ENCODE measurements at places on chromosomes 4 and X.

- DNase-seq = no peak
Observed at GRCh38 chrX:29746326-29746725, 469.0 kb upstream of the MAGEB2 start.

DNA sequence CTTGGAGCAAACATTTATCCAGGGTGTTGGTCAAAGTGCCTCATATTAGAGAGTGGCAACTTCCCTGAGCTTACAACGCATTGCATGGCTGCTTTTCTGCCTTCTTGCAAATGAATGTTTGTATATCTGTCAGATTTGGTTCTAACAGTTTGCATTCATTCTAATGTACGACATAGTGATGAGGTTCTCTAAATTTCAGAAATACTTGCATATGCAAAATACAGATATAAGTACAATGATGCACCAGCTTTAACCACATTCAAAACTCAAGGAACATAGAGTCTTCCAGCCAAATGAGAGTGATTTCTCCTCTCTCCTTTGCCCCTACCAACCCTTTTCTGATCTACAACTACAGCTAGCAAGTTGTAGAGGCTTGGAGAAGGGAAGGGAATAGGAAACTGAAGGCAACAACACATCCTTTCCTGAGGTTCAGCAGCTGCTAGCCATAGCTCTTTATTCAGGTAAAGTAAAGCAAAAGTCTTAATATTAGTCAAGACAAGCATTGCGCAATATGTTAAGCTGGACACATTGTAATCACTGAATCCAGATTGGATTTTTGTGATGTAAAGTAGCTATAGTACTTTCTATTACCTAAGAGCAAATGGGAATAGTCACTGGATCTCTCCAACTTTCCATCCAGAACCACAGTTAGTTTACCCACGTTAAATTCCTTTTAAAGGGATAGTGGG is 6.3 kb downstream of the TKTL2 start:
- DNase-seq = no peak

- DNase-seq = no peak
Observed at GRCh38 chrX:2840961-2841360, 12.2 kb downstream of the GYG2 start.

DNA sequence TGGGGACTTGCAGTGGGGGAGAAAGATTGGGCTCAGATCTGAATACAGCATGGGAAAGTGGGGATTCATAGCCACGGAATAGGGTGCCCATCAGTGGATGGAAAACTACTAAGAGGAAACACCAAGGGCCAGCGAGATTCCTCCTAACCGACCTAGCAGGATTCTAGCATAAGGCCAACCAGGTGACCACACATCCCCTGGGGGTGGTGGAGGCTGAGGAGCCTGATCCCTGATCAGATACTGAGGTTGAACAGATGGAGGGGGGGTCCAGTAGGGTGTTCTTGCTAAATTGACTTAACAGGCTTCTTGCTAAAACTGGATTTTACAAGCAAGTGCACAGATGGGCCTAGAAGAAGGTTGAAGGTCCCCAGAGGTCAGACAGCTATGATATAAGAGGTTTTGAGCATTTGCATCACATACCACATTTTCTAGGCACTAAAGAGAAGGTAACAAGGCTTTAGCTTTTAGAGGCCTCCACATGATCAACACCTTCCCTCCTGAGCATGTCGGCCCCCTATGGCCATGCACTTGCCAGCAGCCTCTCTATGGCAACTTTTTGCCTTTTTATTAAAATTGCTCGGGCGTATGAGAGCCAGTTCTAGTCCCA is 69.1 kb upstream of the PUDP start:
- DNase-seq = no peak

- DNase-seq = no peak
Observed at GRCh38 chr4:21470535-21470934, 478.0 kb downstream of the KCNIP4 start.

DNA sequence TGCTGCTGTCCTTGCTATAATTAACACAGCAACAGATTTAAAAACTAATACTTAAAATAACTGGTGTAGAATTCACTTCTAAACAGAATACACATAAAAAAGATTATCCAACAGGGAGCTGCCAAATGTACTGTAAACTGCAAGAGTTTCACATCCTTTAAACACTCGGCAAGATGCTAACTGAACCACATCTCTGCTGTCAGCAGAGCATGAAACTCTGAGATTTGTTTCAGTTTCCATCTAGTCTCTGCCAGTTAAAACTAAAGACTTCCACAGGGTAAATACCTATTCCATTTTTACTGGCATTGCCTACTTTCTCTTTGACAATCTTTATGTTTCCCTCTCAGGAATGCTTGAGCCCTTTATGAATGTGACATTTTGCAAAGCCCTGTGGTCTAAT is 127.7 kb downstream of the SLC7A11 start:
- no peak for DNase-seq

GRCh38 chr4:109441862-109442458 is 8.3 kb downstream of the SEC24B start:
- DNase-seq = no peak

GRCh38 chr4:124118061-124118460 is 594.5 kb downstream of the ANKRD50 start:
- no peak for DNase-seq

GRCh38 chrX:110310896-110311295 is 7.0 kb downstream of the AMMECR1 start:
- DNase-seq = no peak

- DNase-seq = no peak
Observed at GRCh38 chr4:184420881-184421416, 53.4 kb downstream of the IRF2 start.

GRCh38 chr4:77151241-77151640 is 5.8 kb upstream of the CCNG2 start:
- DNase-seq = no peak

- no peak for DNase-seq
Observed at GRCh38 chr4:94530073-94530472, 78.3 kb downstream of the PDLIM5 start.

DNA sequence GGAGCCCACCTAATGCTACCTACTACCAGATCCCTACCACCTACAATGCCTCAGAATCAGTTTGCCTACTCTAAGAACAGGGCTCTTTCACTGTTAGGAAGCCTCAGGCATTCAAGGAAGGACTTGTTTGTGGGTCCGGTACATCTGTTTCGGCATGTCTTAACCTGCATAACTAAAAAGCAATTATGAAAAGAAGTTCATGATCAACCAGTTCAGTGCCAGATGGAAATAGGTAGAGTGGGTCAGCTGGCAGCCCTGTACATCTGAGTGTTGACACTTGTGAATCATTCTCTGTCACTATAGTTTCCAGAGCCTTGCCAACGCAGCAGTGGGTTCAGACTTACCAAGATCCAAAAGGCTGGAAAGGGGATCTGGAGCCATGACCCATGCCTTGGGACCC is 3.3 kb downstream of the TMEM185A start:
- DNase-seq = no peak

DNA sequence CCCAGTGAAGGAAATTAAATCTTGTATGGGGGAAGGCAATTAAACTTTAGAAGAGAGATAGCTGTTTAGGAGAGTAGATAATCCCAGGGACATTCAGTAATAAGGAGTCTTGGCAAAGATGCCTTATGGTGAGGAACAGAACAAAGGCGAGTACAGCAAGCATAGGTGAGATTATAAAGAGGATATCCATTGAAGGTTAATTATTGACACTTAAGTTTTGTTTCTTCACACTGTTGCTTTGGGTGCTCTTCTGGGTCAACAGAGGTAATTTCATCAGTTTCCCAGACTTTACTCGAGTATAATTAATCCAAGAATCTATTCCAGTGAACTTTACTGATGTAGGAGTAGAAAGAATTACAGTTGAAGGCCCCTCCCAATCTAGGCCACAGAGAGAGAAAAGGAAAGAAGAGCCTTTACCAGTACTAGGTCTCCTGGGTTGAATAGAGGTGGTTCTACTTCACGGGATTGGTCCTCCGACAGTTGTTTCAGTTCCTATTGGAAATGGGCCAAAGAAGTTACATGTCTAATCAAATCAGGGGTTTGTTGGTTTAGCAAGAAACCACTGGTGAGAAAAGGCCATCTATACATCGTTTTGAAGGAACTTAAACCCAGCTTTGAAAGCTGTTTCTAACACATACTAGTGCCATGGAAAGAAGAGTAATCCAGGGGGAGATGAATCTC is 27.2 kb downstream of the EPGN start:
- DNase-seq = no peak

DNA sequence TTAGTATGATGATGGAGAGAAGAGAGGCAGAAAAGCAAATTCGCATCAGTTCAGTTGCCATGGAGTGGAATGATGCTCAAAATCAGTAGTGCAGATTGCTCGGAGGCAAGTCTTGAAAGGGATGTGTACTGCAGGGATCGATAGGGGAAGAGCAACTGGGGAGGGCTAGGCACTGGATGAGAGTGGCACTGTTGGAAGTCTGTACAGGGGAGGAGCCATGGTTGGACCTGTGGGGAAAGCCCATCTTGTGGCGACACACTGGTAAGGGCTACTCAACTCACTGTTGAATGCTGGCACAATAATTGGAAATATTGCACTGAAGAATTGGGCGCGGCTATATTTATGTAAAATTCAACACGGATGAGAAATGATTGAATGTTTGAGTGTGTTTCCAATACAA is 1.2 kb downstream of the RAB9B start:
- no peak for DNase-seq

GRCh38 chr4:68748181-68748991 is 67.4 kb upstream of the UGT2B10 start:
- DNase-seq = no peak

DNA sequence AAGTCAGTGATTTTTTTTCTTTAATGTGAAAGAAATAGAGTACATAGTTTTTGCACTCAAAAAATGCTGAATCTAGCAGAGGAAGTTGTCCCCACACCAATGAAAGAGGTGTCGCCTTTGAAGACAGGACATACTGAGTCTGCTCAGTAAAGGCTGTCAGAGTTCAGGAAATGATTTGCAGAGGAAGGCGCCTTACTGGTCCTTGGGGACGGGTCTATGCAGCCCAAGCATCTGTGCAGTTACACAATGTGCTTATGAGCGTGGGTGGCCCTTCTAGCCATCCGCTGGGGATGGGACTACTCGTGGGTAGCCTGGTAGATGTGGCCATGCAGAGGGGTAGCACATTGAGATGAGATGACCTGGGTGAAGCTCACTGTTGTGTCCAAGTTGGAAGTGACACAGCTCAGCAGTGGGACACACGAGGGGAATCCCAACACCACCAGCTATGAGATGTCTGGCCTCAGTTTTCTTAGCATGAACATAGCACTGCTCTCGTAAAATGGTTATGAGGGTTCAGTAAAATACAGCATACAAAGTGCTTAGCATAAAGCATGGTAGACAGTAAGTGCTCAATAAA is 116.5 kb upstream of the RBPJ start:
- DNase-seq = no peak

GRCh38 chr4:157096439-157096838 is 20.5 kb downstream of the GLRB start:
- DNase-seq = no peak

DNA sequence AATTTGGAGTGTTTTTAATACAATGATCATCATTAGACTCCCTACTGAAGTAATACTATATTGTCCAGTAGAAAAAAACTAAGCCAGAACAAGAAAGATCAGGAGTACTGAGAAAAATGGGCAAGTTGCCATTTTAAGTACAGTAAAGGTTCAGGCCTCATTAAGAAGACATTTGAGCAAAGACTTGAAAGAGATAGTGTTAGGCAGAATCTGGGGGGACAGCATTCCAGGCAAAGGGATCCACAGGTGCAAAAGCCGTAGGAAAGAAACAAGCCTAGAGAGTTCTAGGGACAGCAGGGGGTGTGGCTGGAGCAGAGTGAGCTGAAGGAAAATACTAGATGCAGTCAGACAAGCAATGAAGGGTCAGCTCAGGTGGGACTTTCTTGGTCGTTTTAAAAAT is 58.1 kb upstream of the INTU start:
- no peak for DNase-seq

DNA sequence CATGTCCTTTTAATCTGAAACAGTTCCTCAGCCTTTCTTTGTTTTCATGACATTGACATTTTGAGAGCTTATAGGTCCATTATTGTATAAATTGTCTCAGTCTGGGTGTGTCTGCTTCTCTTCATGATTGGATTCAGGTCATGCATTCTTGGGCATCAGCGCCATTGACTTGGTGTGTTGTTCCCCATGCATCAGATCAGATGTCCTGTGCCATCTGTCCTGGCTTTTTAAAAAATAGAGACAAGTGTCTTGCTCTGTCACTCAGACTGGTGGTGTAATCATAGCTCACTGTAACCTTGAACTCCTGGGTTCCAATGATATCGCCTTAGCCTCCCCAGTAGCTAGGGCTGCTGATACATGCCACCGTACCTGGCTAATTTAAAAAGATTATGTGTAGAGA is 55.7 kb downstream of the TBC1D14 start:
- no peak for DNase-seq

- no peak for DNase-seq
Observed at GRCh38 chrX:40749681-40750494, 14.5 kb upstream of the MED14 start.

DNA sequence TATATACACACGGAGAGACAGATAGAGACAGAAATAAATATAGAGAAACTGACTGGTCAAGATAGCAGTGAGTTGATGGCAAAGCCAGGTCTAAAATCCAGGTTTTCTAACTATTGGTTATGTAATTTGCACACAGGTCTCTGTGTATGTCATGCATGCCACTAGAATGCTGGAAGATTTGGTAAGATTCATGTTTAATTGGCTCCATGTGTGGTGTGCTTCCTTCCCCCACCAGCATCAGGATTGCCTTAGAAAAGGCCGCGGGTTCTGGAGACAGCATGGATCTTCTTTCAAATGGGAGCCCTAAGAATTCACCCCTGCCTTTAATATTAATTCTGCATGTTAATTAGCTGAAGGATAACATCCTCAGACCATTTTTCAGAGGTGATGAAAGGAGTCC is 31.3 kb downstream of the HAND2 start:
- no peak for DNase-seq

GRCh38 chr4:40990236-40990898 is 224.0 kb downstream of the APBB2 start:
- peak; percentile 85 for DNase-seq

- DNase-seq = no peak
Observed at GRCh38 chr4:100246697-100247096, 56.4 kb upstream of the DDIT4L start.

DNA sequence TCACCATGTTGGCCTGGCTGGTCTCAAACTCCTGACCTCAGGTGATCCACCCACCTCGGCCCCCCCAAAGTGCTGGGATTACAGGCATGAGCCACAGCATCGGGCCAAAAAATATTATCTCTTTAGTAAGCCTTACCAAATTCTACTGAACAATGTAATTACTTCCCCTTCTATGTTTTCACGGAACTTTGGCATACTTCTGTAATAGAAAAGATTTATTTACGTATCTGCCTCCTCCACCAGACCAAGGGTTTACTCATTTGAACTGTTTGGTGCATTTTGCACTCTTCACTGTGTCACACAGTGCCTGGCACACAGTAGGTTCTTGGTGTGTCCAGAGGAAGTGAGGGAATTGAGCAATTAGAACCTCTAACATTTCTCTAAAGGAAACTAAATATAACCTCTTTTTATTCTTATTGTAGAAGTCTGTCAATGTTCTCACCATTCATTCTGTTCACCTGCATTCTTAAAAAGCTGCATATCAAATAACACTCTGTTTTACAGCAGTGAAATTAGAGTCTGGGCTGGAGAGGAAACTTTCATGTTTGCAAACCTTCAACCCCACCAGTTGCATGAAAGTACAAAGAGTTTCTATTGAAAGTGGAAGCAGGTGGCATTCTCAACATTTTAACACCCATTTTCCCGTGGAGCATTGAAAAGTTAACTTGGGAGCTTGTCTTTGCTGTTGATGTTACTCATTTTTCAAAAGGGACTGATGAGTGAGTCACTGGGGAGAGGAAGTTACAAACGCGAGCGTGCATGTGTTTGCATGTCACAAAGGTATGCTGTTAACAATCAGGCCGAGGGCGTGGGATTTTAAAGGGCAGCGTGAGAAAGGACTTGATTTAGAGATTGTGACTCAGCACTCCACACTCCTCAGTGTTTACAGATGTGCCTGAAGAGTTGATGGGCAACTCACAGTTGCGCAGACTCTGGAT is 314.1 kb downstream of the STK32B start:
- DNase-seq = peak; percentile 48

Measured in NCI-H460 (cell line).